Stimulated activated CD4-positive, alpha-beta T cell treated with anti-CD3 and anti-CD28 coated beads, Interleukin-1b, Interleukin-23, amount 100 ng/mL, for 24 hours (primary cell): ENCODE measurements at places on chromosomes 2 and 18.

DNA sequence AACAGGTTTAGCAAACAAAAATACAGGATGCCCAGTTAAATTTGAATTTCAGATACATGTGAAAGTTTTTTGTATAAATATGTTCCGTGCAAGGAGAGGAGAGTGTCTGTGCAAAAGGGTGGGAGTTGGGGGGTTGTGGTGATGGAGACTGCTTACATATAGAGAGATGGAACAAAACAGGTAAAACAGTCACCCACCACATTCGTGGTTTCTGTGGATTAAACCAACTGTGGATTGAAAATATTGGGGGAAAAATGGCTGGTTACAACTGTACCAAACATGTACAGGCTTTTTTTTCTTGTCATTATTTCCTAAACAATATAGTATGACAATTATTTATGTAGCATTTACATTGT is 245.7 kb downstream of the TNS1 start:
- DNase-seq, result no peak

GRCh38 chr18:54086046-54086802 is 138.2 kb downstream of the MBD2 start:
- DNase-seq, result no peak

DNA sequence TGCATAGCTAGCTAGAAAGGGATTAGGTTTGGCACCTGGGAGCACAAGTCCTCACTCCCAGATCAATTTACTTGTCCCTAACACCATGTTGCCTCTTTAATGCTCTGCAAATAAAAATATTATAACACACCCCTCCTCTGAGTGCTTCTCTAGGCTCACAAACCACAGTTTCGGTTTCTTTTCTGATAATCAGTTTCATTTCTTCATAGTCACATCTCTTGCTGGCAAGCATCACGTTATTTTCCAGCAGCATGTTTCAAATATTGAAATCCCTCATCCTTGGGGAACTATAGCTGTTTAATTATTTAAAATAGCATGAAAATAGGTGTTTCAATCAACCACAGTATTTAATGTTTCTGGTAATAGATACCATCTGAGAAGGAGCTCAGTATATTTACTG is 13.9 kb upstream of the SMCHD1 start:
- no peak for DNase-seq

- DNase-seq, result no peak
Measured at GRCh38 chr2:54966837-54967236, 83.4 kb downstream of the RTN4 start.

DNA sequence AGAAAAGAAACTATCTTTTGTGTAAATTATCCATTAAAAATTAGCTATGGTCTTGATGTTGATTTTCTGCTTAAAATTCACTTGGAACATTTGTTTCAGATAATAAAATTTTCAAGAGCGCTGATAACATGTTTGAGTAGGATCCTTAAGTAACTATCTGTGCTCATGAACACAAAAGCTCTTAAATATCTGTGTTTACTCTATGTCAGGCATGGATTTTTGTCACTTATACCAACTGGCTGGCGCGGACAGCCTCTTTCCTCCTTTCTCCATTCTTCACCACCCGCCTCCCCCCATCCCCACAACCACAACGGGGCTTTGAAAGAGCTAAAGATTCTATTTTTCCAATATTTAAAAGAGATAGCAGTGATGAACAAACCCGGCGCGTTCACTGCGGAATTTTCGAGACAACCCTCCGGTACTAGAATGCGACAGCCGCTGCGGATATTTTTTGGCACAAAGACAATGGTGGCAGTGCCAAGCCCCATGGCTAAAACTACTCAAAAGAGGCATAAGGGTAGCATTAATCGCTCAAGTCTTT is 181.5 kb downstream of the TCF4 start:
- DNase-seq, result no peak

- DNase-seq, result no peak
Measured at GRCh38 chr2:234339501-234339900, 157.4 kb downstream of the ARL4C start.
